8988T (cell line): ENCODE measurements at places on chromosomes 4 and X.

GRCh38 chr4:75940692-75941253 lies at the start of gene NAAA:
Gene NAAA (minus strand): TSS chr4:75941013. CDS start chr4:75940949, 64 bp downstream.
- peak; percentile 65 for DNase-seq

GRCh38 chr4:170395773-170396172 lies 306.0 kb upstream of the AADAT start:
- DNase-seq: no peak

- no peak for DNase-seq
Measured at GRCh38 chr4:35867057-35867456, 377.3 kb downstream of the ARAP2 start.

GRCh38 chr4:101355767-101356702 lies 8.7 kb upstream of the PPP3CA start:
- DNase-seq: no peak

GRCh38 chrX:94178145-94178788 lies 504.3 kb downstream of the FAM133A start:
- no peak for DNase-seq

DNA sequence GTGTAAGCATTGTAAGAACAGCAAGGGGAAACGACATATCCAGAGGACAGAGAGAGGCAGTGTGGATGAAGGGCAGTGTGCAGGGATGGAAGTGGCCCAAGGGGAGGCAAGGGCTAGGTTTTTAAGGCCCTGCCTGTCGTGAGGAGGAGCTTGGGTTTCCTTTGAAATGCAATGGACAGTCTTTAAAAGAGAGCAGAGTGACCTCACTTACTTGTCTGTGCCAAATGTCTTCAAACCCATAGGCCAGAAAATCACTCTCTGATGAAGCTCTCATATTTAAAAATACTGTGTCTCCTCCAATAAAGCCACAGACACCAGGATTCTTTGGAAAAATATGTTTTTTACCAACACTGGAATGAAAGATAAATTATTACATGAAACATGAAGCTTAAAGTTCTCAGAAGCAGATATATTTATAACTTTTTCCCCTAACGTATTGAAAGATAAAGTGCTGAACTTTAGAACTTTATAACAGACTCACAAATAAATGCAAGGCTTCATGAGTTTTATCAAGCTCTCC lies 19.2 kb upstream of the ATXN3L start:
- no peak for DNase-seq

DNA sequence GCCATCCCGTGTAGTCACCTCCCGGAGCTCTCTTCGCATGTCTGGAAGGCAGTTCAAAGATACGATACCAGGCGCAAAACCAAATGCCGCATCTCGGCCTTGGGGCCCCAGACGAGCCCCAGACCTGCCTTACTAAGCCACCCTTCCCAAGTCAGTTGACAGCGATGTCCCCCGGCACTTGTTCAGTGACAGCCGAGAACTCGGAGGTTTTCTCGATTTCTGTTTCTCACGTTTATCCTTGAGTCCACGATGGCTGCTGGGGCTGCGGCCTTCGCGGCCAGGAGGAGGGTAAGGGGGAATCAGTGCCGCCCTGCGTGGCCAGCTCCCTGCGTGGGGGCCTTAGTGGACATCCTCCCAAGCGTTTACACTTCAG lies 7.3 kb downstream of the MAEA start:
- no peak for DNase-seq

DNA sequence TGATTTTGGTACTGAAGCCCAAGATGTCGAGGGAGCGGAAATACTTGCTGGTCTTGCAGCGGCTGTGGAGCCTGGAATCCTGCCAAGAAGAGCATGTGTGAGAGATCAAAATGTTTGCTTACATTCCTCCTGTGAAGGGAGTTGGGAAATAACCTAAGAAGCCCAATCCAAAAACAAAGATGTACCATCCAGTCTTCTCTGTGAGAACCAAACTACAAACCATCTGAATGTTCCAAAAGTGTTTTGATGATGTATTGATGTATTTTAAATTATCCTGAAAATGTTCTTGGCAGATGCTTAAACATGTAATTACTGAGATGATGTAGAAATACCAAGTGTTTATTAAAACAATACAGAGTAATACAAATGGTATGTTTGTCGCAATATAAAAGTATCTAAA lies 10.1 kb upstream of the ADH1A start:
- no peak for DNase-seq
